NCI-H69 (cell line): ENCODE measurements at places on chromosomes 16 and 17.

- peak; percentile 45 for DNase-seq
Observed at GRCh38 chr17:42065201-42065600, 14.8 kb upstream of the C17orf113 start.

DNA sequence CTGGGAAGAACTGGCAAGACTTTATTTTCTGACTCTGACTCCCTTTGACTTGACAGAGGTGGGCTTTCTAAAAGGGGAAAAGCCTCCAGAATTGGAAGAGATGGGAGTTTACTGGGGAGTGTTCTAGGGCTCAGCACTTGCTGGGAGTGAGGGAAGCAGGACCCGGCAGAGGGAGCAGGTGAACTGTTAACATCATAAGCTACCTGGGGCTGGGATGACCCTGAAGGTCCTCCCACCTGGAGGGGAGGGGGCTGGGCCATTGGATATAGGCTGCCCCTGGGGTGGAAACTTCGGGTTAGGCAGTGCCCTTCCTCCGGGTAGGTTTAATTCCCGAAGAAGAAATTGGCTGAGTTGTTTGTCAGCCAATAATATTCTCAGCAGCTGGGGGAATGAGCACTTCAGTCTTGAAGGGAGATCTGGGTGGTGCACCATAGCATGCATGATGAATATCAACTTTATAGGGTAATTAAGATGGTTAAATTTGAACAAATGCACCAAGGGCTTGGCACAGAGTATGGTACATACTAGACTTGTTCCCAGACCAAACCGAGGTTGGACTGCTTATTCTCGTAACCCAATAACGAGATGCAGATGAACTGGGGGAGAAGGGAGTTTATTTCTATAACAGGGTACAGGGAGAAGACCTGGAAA, 337.0 kb downstream of the HAPSTR1 start:
- DNase-seq = no peak

DNA sequence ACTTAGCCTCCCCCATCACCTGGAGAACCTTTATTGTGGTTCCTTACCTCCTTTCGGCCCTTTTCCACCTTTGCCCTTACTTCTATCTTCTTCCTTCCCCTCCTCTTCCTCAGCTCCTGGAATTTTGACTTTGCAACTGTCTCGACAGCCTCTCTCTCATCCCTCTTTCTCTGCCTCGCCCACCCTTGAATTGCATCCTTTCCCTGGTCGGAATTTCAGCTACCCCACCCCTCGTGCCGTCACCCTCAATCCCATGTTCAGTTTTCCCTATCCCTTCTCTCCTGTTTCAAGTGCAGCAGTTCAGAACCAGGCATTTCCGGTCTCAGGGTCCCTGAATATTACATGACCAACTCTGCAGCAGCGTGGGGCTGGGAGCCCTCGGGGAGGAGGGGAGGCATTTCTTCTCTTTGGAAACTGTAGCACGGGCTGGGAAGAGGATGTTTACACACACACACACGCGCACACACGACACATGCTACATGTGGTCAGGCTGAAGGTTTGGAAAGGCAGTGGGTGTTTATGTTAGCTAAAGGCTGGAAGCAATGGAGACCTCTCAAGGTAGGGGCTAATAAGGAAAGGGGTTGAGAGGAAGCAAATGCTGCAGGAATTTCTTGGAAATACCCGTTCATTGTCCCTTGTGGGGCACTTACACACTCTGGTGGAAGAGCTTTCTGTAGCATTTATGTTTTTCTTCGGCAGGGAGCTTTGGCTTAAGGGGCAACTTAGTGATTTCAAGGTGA, 971 bp downstream of the MINK1 start:
- peak; percentile 54 for DNase-seq

DNA sequence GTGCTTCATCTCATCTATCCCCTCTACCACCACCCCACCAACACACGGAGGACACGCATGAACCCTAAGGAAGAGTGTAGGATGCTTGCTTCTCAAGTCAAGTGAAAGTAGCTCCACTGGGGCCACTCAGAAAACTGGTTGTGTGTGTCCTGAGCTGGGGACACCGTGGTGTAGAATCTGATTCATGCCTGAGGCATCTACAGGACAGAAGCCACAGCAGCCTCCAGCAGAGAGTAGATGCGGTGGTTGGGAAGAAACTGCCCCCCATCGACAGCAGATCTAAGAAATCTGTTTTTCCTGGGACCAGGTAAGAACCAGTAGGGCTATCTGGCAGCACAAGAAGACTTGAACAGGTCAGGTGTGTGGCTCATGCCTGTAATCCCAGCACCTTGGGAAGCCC, 51.9 kb upstream of the HLF start:
- no peak for DNase-seq

- DNase-seq = peak; percentile 90
Observed at GRCh38 chr17:42183741-42184711, 1.2 kb downstream of the HCRT start.

- no peak for DNase-seq
Observed at GRCh38 chr17:35368081-35368830, 5.2 kb downstream of the SLFN11 start.

GRCh38 chr17:81510785-81511553, 1.6 kb downstream of the ACTG1 start:
- no peak for DNase-seq

DNA sequence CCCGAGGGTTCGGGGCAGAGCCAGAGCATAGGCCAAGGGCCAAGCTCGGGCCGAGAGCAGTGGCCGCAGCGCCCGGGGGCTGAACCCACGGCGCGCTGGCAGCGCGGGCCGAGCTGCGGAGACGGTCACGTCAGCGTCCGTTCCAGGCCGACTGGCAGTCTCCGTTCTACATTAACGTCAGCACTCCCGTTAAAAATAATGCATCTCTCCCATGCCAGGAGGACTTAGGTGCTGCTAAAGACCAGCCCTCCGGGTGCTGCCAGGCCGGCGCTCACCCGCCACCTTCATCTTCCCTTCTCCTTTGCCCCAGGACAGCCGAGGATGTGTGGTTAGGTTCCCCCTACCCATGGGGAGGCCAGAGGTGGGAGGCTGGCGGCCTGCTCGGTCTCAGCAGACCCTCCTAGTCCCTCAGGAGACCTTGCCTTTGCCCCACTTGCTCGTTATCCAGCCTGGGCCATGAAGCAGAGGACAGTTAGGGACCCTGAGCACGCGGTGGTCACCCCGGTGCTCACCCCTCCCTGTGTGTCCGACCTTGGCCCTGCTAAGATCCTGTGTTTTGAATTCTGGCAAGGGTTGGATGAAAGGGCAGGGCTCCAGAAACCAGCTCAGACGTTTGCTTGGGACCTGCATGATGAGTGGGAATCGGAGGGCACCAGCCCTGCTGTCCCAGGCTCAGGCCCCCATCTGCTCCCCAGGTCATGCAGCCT, 572 bp downstream of the MPG start:
- DNase-seq = peak; percentile 58

GRCh38 chr16:24493821-24494220, 45.5 kb upstream of the RBBP6 start:
- DNase-seq = peak; percentile 9

GRCh38 chr16:85140455-85141012, 28.3 kb upstream of the CIBAR2 start:
- no peak for DNase-seq

DNA sequence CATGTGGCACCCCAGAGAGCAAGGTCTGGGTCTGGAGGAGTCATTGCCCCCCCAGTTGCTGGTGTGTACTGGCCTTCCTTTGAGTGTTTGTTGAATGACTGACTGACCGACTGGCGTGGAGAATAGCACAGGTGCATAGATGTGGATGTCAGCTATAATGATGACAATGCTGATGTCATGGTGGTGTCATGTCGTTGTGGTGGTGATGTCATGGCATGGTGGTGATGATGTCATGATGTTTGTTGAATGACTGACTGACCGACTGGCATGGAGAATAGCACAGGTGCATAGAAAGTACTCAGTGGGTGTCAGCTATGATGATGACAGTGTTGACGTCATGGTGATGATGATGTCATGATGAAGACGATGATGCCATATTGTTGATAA, 22.1 kb downstream of the TMEM114 start:
- DNase-seq = no peak

- DNase-seq = no peak
Observed at GRCh38 chr16:27421961-27422740, 20.2 kb downstream of the IL21R start.

DNA sequence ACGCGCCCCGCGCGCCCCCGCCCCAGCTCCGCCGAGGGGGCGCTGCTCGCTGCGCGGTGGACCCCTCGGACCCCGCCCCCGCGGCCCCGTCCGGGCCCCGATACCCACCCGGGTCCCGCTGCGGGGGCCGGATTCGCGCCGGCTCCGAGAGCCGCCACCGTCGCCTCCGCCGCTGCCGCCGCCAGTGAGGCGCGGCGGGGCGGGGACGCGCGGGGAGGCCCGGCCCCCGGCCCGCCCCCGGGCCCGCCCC, at the start of gene TBC1D16:
Gene TBC1D16, minus strand, starts transcription at position 186 of the 250 bp plus-strand sequence. CDS start 22,325 bp downstream, outside the sequence.
- DNase-seq = no peak

DNA sequence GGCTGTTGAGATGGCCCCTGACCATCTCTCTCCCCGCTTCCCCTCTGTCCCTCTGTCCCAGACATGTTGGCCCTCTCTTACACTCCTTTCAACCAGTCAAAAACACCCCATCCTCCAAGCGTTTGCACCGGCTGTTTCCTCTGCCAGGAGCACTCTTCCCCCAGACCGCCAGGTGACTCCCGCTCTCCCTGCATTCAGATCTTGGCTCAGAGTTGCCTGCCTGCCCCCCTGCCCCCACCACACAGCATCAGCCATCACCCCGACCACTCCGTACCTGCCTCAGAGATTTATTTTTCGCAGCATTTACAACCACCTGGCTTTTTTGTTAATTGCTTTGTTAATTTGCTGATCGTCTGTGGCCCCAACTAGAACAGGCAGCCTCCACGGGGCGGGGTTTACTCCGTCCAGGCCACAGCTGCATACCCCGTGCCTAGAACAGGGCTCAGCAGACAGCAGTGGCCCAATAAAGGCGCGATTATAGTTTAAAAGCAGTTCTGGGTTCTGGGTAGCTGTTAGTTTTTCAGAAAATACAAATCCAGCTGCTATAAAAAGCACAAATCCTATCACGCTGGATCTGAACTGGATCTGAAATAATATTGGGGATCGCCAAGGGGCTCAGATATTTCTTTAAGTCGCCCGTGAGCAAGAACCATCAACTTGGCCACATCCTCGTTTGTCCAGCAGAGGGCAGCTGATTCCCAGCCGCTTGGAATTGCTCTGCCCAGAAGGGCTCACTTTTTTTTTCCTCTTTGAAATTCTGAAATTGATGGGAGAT, 173.6 kb downstream of the IRF8 start:
- peak; percentile 6 for DNase-seq

DNA sequence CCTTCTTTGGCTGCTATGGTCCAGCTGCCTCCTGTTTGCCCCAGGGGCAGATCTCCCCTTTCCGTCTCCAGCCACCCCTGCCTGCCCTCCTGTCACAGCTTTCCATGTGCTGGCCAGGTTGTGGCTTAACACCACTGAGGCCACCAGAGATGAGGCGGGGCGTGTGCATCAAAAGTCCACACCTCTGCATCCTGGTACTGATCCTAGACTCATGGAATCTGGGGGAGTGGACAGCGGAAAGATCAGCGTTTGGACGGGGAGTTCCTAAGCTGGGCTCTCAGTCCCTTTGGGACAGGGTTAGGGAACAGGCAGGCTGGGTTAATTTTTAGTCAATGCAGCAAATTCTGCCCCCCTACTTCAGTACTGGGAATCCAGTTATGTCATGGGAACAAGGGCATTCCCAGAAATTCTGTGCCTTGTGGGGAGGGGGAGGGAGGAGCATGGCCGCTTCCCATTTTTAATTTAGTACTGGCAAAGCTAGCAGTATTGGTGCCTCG, 3.9 kb downstream of the IGFBP4 start:
- DNase-seq = no peak

DNA sequence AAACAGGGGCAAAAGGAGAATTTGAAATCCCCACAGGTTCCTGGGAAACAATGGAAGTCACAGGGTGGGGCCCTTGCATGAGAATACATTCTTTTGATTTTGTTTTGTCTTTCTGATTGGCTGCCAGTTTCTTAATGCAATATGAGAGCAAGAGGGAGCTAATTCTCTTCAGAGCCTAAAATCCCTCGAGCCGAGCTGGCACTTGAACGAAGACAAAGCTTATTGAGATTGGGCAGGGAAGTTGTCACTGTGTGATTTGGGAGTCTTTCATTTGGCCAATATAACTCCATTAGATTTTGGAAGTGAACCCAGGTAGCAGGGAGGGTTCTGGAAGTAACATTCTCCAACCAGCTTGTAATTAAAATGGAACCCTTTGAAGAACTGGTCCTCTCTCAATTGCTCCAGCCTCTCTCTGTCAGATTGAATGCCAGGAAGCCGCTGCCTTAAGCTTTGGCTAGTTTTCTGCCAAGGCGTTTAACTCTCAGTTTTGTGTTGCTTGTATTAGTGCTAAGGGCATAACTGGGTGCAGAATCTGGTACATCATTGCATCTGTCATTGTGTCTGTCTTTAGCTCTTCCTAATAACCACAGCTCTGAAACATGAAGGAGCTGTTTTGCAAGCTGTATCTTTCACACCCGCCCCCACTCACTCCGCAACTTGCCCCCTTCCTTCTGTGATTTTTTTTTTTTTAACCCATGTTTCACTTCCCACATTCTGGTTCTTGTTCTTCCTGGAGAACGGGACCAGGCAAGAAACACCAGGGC, 272.0 kb downstream of the MAF start:
- no peak for DNase-seq

DNA sequence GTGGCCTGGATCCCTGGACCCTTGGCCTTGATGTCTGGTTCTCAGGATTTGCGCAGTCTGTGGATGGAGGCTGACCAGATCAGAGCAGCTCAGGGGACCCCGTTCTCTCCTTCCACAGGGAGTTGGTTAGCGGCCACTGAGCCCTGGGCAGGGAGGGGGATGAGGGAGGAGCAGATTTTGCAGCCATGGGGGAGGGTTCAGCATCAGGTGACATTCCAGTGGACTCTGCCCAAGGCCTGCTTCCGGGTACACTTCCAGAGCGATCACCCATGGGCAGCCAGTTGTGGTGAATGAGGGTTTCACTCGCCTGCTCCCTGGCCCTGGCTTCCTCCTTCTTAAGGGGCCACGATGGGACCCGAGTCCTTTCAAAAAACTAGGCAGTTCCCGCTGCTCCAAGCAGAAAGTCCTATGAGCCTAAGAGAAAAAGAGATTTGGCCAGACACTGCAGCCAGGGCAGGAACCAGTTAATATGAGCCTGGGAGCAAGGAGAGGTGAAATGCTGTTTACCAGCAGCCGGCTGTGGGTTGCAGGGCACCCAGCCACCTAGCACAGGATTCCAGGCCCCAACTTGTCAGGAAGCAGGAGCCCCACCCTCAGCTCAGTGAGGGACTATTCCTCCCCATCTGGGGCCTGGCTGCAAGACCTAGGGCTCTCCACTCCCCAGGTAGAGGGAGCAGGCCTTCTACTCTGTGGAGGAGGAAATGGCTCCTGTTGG, 4.7 kb upstream of the GPRC5C start:
- DNase-seq = peak; percentile 55

DNA sequence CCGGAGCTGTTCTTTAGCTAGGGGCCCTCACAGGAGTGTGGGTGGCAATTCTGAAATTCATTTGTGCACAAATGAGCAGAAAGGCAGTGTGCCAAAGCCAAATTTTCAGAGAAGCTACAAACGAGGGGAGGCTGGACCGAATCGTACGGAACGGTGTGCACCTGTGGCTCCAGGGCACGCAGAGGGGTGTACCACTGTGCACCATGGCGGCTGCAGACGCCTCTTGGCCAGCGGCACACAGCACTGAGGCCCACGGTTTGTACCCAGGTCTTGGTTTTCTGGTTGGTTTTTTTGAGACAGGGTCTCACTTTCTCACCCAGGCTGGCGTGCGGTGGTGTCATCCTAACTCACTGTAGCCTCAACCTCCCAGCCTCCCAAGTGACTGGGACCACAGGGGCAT, 14.9 kb downstream of the CHMP1A start:
- no peak for DNase-seq

- peak; percentile 26 for DNase-seq
Observed at GRCh38 chr17:41919840-41920579, 1.3 kb upstream of the ACLY start.
